ENCODE measurements at places on chromosomes 11 and 22.

DNA sequence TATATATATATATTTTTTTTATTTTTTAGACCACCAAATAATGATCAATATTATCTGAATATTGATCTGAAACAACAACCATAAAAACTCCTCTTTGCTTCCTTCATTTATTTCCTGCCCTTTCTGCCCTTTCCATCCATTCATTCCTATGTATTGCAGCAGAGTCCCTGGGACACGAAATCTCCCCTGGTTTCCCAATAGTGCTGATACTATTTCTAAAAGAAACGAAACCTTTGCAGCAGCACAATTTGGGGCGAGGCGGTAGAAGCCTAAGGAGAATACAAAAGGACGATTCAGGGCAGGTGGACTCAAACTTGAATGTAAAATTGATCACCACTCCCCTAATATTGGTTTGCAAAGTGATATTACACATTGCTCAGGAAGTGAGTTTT lies 16.9 kb upstream of the AMOTL1 start:
- DNase-seq, result no peak

DNA sequence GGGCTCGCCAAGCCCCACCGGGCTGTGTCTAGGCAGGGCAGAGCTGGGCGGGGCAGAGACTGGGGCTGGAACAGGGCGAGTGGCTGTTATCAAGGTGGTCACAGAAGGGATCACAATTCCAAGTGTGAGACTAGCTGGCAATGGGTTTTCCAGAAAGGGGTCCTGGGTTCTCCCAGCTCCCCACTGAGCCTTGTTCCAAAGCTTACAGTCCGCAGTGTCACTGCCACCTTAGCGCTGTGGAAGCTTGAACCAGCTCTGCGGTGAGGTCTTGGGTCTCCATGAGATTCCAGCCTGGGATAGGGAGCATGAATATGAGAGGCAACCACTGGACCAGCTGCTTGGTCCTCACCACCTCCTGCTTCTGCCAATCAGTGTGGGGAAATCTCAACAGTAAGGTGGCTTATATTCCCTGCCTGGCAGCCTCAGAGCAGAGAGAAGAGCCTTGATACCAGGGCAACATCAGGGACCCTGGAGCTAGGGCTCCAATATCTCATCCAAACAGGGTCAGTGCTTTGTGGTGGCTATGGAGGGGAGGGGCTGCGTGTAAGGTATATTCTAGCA lies 831 bp downstream of the CD44 start:
- no peak for DNase-seq

DNA sequence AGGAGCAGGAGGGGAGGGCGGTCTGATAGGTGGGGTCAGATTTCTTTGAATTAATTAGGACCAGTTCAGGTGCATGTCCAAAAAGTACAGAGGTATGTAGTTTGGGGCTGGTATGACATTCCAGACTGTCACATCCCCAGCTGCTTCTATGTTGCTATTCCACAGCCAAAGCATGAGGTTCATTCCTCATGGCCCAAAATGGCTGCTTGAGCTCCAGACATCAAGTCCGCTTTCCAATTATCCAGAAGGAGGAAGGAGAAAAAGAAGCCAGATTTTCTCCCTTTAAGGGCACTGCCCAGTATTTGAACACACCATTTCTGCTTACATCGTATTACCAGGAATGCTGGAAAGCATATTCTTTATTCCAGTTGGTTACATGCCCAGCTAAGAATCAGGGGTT lies 58.0 kb upstream of the CD82 start:
- no peak for DNase-seq

- no peak for DNase-seq
Observed at GRCh38 chr11:33709466-33709865, 8.8 kb upstream of the C11orf91 start.

GRCh38 chr11:11459578-11459977 lies 106.5 kb upstream of the CSNK2A3 start:
- DNase-seq, result no peak

DNA sequence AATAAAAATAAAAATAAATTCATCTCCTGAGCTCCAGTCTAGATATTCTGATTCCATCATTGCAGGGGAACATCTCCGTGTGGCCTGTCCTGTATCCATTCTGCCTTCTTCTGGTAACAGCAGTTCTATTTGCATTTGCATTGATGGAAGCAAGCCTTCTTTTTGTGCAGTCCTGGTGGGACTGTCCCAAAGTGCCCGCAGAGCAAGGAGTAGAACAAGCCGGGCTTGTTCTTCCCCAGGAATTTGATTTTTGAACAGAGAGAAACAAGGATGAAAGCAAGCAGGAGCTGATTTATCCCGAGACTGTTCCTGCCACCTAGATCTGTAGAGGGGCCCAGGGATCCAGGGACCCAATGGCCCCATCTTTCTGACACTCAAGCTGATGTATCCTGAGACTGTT lies 65.4 kb downstream of the SYN3 start:
- no peak for DNase-seq

DNA sequence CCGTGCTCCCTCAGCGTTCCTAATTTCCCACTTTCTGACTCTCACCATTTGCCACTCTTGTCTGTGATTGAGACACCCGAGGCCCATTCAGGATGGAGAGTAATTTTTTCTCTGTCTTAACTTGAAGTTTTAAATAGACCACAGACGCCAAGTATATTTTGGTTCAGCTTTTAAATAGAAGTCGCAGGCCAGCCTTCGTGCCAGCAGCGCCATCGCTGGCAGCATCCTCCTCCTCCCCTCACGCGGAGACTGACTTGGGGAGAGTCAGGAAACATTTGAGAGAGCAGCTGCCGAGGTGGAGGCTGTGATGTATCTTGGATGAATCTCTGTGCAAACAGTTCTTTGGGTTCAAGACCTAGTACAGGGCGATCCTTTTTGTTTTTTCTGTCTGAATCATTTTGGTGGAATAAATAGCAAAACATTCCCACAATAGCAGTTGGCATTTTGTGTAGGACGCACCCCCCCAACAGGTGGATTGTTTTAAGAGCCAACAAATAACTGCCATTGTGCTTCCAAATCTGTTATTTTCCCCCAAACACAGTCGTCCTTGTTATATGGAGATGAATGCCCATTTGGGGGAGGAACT lies 889 bp upstream of the DMC1 start:
- peak; percentile 14 for DNase-seq

- DNase-seq, result no peak
Observed at GRCh38 chr22:42292732-42293520, 22.5 kb upstream of the TCF20 start.

- DNase-seq, result no peak
Observed at GRCh38 chr22:43925433-43926348, 2.1 kb downstream of the PNPLA3 start.

Measured in stimulated activated CD4-positive, alpha-beta T cell treated with anti-CD3 and anti-CD28 coated beads, Interleukin-2, amount 100 ng/mL, for 4 hours (primary cell).